WERI-Rb-1 (cell line): ENCODE measurements at places on chromosomes 3 and 15.
A peak's percentile ranks its signal among the peaks of the same experiment; 100 is the strongest.

DNA sequence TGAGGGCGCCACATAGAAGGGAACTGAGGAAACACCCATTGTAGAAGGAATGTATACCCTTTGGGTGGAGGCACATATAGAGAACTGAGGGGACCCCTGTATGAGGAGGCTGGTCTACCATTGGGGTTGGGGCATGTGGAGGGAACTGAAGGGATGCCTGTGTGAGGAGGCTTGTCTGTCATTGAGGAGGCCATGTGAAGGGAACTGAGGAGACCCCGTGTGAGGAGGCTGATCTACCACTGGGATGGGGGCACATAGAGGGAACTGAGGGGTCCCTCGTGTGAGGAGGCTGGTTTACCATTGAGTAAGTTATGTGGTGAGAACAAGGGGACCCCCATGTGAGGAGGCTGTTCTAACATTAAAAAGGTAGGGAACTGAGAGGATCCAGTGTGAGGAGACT is 156.1 kb downstream of the FBLN2 start:
- DNase-seq = no peak

DNA sequence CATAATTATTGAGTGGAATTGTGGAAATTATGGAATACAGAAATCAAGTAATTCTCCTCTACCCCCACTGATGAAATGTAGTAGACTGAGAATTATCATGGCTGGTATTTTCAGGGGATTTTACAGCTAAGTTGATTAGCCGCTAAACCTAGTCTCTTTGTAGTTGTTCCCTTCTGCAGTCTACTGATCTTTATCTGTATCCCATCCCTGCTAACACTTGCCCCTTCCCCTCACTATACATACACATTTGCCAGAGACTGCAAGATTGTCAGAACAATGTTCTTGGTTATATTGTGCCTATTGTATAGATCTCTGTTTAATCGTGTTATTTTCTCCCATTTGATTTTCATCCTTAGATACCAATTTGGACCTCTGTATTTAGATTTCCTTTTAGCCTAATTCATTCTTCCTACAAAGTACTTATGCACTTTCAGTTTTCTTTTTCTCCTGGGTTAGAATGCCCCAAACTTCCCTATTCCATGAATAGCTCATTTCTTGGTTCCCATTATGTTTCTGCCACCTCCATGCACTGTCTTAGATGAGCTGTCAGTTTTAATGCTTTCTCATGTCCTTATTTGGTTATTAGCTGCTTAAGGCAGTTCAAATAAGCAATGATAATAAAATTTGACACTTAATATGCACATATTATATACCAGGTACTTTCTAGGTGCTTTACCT is 86.9 kb downstream of the CDIN1 start:
- DNase-seq = no peak

DNA sequence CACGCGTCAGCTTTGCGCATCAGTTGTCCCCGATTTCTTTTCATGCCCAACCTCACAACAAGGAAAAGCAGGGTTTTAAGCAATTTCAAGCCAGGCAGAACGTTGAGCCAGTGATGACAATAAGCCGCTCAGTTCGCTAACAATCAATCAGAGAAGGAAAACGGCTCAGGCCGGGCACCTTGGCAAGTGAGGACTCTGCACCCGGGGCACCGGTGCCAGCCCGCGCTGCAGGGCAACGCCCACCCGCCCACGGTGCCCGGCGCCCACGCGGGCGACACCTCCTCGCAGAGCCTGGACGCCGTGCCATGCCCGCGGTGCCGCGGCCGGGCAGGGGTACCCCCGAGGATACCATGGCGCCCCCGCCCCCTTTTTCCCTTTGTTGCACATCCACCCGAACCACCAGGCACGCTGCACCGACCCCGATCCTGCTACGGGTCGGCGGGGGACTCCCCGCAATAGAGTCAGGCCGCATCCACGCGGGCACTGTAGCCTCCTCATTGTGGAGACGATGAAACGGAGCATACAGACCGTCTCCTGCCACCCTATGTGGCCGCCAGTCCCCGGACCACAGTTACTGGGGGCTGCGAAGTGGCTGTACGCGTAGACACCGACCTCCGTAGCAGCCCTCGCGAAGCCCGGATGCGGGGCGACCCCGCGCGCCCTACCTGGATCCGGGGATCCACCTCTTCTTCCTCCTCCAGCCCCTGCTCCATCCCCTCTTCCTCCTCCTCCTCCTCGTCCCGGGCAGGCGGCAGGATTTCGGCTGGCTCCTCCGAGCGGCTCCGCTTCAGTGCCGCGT is 581 bp downstream of the SH3BP5 start:
- peak; percentile 70 for DNase-seq

DNA sequence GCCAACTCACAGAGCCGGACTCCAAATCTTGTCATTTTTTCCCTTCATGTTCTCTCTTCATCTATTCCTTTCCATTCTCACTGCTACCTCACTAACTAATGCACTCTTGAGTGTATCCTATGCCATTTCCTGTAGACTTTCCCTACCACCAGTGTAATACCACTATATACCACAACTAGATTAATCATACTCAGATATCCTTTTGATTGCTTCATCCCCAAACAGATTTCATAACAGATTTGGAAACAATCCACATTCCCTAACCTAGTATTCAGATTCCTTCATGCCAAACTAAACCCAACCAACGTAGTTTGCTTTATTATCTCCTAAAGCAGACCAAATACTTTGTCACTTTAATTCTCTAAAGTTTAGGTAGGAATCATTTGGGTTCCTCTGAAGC is 2.6 kb upstream of the PLOD2 start:
- DNase-seq = no peak

- DNase-seq = no peak
Measured at GRCh38 chr3:183142199-183142598, 20.3 kb downstream of the LAMP3 start.

DNA sequence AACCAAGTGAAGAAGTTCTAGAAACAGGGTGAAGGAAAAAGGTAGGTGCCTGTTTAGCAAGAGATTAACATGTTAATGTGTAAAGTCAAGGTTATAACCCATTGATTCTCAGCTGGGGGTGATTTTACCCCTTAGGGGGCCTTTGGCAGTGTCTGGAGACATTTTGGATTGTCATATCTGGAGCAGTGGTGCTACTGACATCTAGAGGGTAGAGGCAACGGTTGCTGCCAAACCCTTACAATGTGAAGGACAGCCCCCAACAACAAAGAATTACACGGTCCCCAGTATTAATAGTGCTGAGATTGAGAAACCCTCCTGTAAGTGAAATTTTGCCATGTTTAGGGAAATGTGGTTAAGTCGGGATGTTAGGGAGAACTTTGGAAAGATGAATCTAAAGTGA is 74.7 kb downstream of the CRYBG3 start:
- DNase-seq = no peak

- no peak for DNase-seq
Measured at GRCh38 chr3:119672776-119673175, 4.4 kb downstream of the COX17 start.

- no peak for DNase-seq
Measured at GRCh38 chr15:93068581-93069199, 20.3 kb downstream of the RGMA start.

- no peak for DNase-seq
Measured at GRCh38 chr3:188154809-188155574, 1.0 kb downstream of the LPP start.

- DNase-seq = no peak
Measured at GRCh38 chr15:85761635-85762034, 33.1 kb downstream of the KLHL25 start.

GRCh38 chr3:72722930-72723726 is 125.1 kb downstream of the SHQ1 start:
- no peak for DNase-seq

GRCh38 chr3:42057561-42058211 is 33.5 kb upstream of the TRAK1 start:
- DNase-seq = no peak

DNA sequence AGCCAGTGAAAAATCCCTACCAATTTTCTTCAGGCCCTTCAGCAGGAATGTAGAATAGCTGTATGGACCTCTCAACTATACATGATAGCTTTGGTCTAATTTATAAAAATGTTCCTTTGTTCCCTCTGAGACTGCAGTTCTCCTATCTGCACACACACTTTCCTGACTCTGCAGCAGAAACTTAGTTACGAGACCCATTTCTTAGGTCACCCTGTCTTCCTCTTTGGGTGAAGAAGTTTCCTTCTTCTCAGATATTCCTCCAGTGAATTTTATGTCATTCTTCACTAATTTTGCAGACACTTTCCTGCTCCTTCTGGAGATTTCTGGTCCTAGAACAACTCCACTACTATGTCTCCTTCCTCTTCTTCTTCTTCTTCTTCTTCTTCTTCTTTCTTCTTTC is 42.6 kb downstream of the CD200R1L start:
- DNase-seq = no peak

GRCh38 chr3:116254541-116254940 is 190.7 kb downstream of the LSAMP start:
- no peak for DNase-seq

DNA sequence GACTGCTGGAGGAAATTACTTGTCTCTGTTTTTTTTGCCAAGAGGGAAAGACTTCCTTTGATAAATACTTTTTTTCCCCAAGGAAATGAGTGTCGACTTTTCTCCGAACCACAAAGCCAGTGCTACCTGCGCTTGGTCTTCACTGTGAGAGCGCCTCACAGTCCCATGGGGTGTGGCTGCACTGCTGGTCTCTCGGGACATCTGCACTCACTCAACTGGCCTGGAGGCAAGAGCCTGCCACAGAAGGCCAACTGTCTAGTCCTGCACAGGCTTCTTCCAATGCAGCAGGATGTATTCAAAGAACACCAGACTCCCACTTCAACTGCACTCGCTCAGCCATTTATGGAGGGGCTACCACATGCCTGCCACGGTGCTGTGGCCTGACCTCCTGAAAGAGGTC is 40.6 kb upstream of the CGNL1 start:
- DNase-seq = no peak

DNA sequence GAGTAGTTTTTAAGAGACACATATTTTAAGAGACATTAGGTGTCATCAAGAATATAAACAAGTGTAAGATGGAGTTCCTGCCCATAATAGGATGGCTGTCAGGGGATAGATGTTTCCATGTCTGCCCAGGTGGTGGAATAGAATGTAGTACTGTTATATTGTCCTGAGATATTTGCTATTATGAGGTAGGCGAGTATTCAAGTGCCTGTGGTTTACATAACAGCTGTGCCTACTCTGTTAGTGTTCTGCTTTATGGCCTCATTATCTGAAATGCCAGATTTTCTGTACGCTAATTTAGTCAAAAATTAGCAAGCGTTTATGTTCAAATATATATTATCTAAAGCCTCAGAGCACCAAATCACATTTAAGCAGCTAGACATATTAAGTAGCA is 360.2 kb upstream of the ROPN1 start:
- DNase-seq = no peak

DNA sequence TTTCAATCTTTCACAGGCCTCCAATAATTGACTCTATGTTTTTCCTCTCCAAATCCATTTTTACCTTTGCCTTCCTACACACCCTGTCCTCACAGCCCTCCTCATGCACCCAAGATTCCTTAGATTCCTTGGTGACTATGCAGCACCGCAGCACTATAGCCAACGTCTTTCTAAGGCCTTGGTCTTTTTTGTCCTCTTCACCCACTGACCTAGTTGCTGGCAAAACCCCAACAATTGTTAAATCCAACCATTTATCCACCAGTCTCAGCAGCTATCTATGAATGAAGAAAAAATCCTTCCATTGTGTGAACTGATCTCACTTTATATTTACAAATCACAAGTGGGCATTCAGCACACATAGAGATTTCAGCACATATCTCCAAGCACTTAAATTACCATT is 203.9 kb downstream of the VGLL3 start:
- DNase-seq = no peak

DNA sequence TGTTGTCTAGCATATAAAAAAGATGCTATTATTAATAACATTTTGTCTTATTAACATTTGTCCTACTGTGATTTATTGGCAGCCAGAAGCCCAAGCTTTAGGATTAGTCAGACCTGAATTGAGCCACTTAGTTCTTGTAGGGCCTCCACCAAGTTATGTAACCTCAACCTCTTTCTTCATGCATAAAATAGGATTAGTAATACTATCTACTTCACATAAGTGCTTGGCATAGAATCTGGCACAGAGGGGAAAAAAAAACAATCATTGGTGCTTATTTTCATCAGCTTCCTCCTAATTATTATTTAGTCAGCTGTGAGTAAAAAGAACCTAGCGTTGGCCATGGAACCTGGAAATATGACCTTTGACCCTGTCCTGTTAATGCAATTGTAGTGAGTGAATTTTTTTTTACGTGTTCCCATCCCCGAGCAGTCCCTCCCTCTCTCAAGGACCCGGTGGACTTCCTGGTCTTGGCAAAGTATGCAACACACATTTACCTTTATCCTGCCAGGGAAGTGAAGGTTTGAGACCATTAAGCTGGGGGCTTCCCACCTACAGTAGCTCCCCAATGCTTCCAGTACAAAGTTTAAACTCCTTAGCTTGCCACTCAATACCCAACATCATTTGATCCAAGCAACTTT is 136.8 kb downstream of the FHIT start:
- no peak for DNase-seq

GRCh38 chr15:74431645-74432044 is 2.1 kb downstream of the SEMA7A start:
- DNase-seq = no peak

GRCh38 chr3:20842594-20843436 is 656.8 kb upstream of the SGO1 start:
- DNase-seq = no peak

GRCh38 chr3:125331243-125331642 is 43.9 kb downstream of the ZNF148 start:
- no peak for DNase-seq

DNA sequence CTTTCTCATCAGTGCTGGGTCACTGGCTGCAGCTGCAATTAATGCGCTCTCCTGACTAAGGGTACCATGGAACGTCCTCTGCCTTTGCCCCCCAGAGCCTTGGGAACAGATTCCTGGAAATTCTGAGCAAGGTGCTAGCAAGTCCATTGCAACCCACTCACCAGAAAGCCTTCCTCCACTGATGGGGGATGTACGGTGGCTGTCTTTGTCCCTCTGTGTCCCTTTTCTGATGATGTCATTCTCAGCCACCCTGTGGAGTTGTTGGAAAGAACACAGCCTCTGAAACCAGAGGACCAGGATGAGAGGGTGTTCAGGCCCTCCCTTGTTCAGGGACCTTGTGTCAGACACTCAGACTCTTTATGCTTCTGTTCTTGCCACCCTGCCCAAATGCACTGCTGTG is 38.1 kb upstream of the ZBTB38 start:
- no peak for DNase-seq

DNA sequence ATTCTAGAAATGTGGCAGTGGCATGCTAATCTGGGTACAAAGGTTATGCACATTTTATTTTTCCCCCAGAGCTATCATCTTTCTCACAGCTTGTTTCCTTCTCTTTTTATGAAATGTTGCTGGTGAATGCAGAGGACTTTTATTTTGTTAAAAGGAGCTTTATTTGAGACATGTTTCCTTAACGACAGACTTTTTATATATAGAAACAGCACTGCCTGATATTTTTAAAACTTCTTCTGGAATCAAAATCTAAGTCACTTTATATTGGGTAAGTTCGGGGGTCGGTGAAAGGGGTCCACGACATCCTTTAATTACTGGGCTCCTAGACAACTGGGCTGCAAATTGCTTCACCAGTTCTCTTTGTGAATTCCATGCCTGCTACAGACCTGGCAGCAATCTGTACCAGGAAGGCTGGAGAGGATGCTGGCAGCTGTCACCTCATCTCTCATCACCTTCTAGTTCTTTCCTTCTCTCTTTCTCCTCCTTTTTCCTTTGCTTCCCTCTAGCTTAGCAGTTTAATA is 464.7 kb downstream of the PDCD6IP start:
- no peak for DNase-seq

GRCh38 chr15:39125904-39126303 is 455.0 kb upstream of the THBS1 start:
- DNase-seq = peak; percentile 22

GRCh38 chr3:69092030-69092516 is 7.3 kb downstream of the ARL6IP5 start:
- DNase-seq = no peak
